HTR-8/SVneo (cell line): ENCODE measurements at places on chromosomes 16 and 17.

DNA sequence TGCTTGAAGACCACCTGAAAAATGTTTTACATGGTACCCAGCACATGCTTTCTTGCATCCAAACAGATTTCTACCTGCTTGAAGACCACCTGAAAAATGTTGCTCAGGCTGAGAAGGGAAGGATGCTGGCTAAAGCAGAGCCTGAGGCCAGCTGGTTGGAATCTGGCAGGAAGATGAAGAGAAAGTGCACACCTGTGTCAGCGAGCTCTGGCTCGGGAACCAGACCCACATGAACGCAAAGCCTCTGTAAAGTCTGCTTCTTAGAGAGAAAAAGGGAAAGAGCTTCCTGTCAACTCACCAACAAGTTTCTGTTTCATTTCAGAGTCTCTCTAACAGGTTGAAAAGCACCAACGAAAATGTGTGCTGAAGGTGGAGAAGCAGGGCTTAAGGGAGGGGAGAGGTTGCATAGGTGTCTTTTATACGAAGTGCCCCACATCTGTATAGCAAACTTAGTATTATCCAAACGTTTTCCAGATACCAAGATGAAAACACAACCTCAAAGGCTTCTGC, 226.0 kb downstream of the TOX3 start:
- no peak for DNase-seq

DNA sequence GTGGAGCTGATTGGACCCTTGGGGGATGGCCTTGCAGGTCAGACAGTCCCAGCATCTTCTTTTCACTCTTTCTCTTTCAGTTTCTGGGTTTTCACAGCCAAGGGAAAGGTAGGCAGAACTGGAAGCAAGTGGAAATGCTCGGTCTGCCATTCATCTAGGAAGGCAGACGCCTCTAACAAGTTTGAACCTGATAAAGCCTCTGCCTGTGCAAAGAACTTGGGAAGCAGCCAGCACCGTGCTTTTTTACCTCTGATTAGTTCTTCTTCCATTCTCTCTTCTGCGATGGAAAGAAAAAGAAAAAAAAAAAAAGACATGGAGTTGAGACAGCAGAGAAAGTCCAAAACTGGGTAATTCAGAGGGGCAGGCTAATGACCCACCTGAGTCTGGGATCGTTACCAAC, 997.8 kb upstream of the EEF2KMT start:
- DNase-seq, result no peak

DNA sequence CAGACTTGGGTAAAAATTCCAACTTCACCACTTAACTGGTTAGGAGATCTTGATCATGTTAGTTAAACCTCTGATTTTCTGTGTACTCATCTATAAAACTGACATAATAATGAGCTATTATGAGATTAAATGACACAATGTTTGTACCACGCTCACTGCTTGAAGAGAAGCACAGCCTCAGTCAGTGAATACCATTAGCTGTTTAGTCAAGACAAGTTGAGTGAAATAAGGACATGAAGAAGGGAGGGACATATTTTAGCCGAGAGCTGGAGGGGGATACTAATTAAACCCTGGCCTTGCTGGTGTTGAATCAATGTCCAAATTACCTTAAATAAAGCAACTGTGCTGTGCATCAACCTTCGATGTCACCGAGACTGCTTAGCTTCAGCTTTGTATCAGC, 105.1 kb upstream of the TOX3 start:
- DNase-seq, result no peak

- no peak for DNase-seq
These were observed 885 bp downstream of the ZNF207 start for GRCh38 chr17:32350666-32351418.

- no peak for DNase-seq
These were observed 48.4 kb upstream of the NOG start for GRCh38 chr17:56545106-56545505.
